ENCODE measurements at places on chromosomes 1 and 21.

DNA sequence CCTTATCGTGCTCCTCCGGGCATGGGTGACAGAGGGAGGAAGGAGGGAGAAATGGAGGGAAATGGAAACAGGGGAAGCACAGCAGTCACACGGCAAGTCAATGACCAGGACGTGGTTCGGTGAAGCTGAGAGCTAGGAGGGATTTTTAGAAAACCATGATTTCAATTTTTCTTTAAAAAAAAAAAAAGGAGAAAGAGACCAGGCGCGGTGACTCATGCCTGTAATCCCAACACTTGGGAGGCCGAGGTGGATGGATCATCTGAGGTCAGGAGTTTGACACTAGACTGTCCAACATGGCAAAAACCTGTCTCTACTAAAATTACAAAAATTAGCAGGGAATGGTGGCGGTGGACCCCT lies 776 bp upstream of the TNFRSF9 start:
- no peak for DNase-seq

DNA sequence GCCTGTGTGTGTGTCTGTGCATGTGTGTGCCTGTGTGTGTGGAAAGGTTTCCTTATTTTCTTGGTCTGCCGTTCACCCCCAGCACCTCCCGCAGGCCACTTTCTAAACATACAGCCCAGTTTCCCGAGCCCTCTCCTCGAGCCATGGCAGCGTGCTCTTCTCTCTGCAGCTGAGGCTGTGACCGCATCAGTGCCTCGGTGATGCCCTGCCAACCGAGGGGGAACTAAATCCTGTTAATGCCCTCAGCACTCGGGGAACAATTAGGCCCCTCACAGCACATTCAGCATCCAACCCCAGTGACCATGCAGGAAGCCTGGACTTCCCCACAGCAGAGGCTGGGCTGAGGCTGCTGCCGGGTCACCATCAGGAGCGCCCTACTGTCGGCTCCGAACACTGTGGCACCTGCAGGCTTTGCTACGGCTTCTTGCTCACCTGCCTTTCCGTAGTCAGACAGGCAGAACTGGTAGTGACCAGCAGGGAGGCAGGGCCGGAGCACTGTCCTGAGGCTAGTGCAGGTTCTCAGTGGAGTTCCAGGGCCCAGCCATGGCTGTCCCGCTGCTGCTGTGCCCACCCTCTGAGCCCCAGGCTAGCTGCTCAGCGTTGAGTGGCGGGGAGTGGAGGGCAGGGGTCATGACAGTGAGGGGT lies 8.1 kb downstream of the GPR137B start:
- DNase-seq, result no peak

- no peak for DNase-seq
Measured at GRCh38 chr1:91795591-91796389, 90.2 kb downstream of the TGFBR3 start.

DNA sequence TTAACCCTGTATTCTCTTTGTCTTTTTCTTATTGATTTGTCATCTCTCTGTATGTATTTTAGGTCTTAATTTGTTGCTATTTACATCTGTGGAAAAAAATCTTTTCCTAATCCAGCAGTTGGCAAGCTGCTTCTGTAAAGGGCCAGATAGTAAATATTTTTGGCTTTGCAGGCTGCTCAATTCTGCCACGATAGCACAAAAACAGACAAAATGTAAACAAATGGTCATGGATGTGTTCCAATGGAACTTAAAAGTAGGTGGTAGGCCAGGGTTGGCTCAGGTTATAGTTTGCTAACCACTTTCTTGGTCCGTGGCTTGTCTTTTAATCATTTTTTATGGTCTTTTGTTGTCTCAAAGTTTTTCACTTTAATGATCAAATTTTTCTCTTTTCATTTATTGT lies 371.8 kb downstream of the HHAT start:
- no peak for DNase-seq

DNA sequence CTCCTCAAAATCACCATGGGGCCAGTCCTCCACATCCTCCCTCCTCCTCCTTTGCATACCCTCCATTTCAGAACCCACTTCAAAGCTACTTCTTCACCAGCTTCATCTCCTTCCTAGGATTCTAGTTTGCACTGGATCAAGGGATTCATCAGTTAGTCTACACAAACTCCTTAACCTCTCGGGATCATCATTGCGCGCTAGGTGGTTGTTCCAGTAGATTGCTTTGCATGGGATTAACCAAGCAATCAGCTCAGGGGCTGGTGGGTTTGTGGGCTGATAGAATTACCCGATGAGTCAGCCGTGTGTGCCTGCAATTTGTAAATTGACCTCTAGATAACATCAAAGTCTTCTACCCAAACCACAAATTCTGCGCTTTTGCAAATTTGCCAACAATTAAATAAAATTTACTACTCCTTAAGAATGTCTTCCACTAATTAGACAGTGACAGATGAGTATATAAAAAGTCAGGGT lies 7.7 kb downstream of the KANK4 start:
- no peak for DNase-seq

DNA sequence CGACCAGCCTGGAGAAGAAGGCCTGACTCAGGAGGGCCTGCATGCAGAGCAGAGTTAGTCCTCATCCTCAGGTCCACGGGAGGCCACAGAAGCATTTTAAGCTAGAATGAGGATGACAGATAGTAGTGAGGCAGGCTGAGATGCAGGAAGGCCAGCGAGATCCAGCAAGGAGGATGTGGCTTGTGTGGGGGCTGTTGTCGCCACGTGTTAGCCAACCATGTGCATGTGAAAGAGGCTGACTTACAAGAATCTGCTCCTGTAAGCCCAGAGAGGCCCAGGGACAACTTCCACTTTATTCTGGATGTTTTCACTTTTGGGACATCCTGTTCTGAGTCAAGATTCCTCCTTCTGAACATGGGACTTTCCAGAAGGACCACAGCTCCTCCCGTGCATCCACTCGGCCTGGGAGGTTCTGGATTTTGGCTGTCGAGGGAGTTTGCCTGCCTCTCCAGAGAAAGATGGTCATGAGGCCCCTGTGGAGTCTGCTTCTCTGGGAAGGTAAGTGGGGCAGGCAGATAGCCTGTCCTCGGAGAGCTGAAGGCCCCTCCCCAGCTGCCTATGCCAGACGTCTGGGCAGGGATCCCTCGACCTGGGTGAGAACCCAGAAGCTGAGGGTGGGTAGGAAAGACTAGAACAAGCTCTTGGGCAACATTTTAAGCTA lies at the start of gene SLAMF8:
TSS of gene SLAMF8 (plus strand) at position 433 of the 661 bp plus-strand sequence. CDS start at position 459, 26 bp downstream.
- DNase-seq, result peak; percentile 51

GRCh38 chr1:119729044-119729443 lies 17.3 kb downstream of the PHGDH start:
- no peak for DNase-seq

DNA sequence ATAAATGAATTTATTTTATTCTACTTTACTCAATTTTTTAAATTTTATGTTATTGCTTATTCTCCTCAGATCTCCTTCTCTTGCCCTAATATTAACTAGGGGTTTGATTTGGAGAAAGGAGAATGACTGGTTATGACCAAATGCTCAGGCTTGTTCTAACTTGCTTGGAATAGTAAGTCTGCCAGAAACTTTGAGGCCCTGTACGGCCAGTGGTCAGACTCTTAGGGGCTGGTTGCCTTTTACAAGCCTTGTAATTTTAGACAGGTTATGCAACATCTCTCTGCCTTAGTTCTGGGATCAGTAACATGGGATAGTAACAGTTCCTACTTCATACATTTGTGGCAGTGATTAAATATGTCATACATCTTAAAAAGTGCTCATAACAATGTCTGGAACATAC lies 279.5 kb downstream of the DUSP10 start:
- DNase-seq, result no peak

DNA sequence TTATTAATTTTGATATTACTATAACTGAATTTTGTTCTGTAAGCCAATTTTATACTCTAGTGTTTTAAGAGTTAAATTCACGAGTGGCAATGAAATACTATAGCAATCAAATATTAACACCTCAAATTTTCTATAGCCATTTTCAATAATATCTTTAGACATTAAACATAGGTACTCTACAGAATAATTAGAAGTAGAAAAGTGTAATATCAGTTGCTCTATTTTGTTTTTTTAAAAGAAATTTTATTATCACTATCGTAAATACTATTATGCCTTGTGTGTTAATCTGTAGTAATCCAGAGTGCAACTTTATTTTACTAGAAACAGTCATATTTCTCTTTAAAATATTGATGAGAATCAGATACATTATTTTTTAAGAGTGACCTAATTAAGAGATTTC lies 691.2 kb downstream of the USP25 start:
- no peak for DNase-seq

DNA sequence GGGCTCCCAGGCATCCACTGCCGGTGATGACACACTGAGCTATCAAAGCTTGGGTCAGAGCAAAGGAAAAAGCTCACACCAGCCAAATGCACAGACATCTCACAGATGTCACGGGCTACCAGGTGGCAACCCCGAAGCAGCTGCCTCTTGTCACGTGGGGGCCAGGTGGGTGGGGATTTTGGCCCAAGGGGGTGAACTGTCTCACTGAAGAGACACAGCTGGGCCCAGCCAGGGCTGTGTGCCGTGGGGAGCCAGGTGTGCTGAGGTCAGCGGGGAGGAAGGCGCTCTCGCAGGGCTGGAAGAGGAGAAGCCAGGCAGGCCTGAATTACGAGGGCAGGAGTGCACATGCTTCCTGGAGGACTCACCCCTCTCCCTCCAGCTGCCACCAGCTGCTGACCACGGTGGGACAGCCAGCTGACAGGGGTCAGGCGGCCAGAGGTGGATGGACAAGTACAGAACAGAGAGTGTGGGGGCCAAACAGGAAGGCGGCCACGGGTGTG lies 32.4 kb downstream of the KCNN3 start:
- DNase-seq, result no peak

DNA sequence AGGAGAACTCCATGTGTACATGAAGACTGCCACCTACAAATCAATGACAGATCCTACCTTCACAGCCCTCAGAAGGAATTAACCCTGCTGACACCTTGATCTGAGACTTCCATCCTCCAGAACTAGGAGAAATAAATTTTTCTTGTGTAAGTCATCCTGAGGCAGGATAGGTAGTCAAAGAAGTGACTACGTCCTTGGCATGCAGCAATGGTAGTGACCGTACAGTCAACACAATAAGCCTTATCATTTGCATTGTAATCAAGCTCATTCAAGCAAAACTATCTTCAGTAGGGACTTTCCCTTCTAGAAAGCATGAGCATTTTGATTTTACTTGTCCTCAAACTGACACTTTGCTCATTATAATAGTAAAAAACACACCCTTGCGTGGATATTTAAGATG lies 64.0 kb upstream of the KCNK1 start:
- no peak for DNase-seq

GRCh38 chr1:94522304-94522703 lies 19.3 kb downstream of the F3 start:
- DNase-seq, result no peak

- no peak for DNase-seq
Measured at GRCh38 chr1:65084066-65084465, 63.9 kb upstream of the AK4 start.

GRCh38 chr1:230725256-230726012 lies 11.5 kb upstream of the AGT start:
- DNase-seq, result no peak

- DNase-seq, result no peak
Measured at GRCh38 chr1:107228704-107229371, 88.0 kb downstream of the NTNG1 start.

GRCh38 chr1:45327644-45328515 lies 1.2 kb downstream of the HPDL start:
- DNase-seq, result no peak

DNA sequence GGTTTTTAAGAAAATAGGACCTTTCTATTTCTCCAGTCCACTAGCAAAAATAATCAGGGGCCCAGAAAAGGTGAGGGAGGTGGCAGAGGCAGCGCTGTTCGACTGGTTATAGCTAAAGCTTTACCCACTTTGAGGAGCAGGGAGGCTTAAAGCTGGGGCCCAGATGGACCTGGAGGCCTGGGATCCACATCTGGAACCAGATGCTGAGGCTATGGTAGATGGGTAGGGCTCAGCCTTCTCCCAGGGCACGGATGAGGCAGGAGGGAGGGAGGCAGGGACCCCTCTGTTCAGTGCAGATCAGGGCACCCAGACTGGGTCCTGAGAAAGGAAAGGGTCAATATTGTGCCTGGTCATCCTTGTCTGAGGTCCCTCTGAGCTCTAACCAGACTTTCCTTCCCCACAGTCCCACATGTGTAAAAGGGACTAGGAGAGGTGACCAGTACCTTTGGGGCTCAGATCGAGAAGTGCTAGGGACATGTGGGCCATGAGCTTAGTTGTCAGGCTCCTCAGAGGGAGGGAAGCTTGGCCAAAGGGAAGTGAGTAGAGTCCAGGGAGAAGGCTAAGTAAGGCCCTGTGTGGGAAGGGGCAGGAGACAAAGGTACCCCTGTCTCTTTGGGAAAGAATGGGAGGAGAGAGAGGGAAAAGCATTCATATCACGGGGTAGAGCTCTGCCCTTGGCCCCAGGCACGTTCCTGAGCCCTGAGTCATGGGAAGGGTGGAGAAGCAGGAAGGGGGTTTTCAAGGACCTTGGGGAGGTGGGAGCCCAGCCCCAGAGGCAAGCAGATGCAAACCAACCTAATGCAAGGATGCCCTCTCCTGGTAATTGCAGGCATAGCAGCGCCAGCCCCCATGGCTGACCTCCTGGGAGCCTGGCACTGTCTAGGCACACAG lies 15.4 kb downstream of the LMNA start:
- peak; percentile 68 for DNase-seq

GRCh38 chr21:45949928-45950739 lies 31.4 kb upstream of the COL6A1 start:
- DNase-seq, result no peak

- DNase-seq, result no peak
Measured at GRCh38 chr21:26534517-26534916, 38.6 kb downstream of the CYYR1 start.

DNA sequence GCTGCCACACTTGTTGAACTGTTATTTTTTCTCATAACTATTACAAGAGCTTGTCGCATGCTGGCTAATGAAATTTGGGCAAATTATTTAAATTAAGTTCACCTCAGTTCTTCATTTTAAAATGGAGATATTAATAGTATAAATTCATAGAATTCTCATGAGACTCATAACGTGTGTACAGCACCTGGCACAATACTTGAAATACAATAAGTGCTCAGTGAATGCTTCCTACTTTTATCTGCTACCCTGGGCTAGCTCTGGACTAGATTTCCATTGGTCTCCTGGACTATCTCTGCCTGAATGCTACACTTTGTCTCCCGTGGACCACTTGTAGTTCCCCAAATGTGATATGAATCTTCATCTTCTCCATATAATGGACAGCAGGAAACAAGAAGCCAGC lies 919 bp downstream of the SLAMF6 start:
- DNase-seq, result no peak

DNA sequence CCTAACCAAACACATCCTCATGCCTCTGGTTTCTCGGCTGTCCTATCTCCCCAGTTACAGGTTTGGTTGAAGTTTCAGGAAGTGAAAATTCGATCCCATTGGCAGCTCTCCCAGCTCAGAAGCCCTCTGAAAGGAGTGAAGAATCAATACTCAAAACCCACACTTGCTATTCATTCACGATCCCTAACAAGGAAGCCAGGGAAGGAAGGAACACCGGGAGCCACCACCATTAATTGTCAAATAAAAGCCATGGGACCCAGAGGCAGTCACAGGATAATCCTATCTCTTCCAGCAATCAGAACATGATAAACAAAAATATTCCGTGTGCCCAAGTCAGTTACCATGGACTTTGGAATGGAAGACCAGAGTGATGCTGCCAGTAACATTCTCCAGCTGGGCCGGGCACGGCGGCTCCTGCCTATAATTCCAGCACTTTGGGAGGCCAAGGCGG lies 7.0 kb downstream of the TMPRSS2 start:
- no peak for DNase-seq

- no peak for DNase-seq
Measured at GRCh38 chr1:248834343-248834940, 3.6 kb upstream of the ZNF672 start.

Data from CD4-positive, alpha-beta T cell treated with Interleukin-6 at 100 ng/mL for 8 hours (primary cell).